ENCODE measurements at places on chromosomes 13 and 19. TPM values are rescaled to one million over a fixed set of nuclear protein-coding genes. Genes with fewer than 3 reads are reported as not detected.

DNA sequence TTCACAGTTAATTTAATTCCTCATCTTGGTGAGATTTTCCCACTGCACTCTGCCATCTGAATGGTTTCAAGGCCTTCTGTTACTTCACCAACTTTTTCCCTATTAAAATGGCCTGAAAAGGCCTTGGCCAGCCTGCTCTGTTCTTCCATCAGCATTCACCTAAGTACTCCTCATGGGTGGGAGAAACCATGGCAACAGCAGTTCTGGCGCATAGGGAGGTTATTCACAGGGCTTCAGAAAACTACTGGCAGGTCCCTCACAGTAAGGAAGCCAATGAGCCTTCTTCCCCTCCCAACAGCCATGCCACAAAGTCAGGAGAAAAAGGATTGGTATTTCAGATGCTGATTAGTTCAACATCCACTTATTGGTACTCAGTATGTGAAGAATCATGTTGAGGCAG lies 17.2 kb upstream of the GJB2 start:
- no peak for DNase-seq

GRCh38 chr13:77810430-77810829 lies 108.2 kb downstream of the EDNRB start:
- no peak for DNase-seq

DNA sequence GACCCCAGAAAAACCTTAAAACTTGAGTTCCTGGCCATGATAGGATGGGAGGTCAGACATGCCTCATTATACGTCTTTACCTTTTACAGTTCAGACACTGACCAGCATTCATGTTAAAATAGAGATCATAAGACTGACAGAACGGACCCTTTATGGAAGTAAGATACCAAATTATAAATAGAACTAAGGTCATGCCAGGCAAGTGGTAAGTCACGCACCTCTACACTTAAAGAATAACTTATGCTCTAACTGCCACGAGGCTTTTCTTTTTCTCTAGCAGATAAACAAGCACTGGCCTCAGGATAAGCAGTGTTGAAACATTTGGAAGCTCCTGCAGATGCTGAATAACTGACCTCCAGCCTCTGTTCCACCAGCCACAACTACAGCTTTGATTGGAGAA lies 28.4 kb downstream of the GPR42 start:
- no peak for DNase-seq

GRCh38 chr19:57719901-57720519 lies 7.4 kb downstream of the ZNF671 start:
- DNase-seq: no peak

DNA sequence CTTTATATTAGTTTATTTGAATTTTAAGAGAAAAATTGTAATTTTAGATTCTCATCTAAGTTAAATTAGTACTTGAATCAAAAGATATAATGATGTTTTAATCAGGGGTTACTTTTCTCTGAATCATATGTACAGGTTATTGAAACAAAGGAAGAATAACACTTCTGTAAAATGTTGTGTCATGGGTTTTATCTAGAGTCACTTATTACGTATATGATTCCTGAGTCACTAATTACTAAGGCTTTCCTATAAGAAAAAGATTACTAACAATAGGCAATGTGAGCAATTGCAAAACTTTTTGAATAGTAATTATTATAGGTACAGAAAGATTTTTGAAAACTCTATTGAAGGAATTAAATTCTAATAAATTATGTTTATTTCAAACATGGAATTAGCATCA lies 99.2 kb upstream of the KLF5 start:
- DNase-seq: no peak

GRCh38 chr13:42266473-42266872 lies 5.5 kb upstream of the AKAP11 start:
- DNase-seq: no peak

DNA sequence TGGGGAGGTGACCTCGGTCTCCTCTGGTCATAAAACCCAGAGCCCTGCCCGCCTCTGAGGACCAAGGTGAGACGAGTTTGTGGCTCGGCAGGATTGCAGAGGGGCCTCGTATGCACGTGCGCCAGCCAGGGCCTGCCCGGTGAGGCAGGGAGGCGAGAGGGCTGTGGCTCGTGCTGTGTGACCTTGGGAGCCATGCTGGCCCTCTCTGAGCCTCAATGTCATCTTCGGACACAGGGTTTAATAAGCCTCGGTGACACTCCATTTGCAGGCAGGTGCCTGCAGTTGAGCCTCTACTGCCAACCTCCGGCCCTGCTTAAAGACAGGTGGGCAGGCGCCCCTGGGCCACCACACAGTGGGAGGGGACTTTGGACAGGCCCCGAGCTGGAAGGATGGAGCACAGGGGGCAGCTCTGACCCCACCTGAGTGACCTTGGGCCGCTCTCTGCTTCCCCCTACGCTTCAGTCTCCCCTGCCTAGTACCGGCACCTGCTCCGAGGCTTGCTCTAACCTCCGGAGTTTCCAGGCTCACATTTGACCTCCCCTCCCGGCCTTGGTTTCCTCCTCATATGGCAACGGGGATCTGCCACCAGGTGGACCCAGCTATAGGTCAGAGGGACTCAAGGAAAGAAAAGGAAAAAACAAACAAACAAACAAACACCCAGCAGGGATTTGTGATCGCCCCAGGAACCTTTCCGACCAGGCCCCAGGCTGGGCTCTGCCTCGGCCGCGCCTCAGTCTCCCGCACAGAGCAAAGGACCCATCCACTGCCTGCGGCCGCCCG lies 3.1 kb downstream of the ZBTB7A start:
- DNase-seq: no peak

- DNase-seq: no peak
Measured at GRCh38 chr13:107003911-107004310, 436.0 kb upstream of the ARGLU1 start.

DNA sequence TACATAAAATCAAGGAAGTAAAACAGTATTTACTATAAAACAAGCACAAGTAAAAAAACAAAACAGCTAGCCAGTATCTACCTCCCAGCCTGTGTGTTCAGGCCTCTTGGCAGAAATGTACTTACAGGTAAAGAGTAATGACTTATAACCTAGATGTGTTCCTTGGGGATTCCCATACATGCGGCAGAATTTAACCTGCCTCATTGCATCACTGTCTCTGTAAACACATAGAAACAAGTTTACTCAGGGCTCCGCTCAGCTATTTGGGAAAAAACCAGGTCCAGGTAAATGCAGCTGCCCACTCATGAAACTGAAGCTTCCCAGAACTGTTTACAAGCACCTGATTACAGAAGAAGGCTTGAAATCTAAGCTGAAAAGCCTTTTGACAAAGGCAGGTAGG lies 50.7 kb upstream of the SERP2 start:
- no peak for DNase-seq

DNA sequence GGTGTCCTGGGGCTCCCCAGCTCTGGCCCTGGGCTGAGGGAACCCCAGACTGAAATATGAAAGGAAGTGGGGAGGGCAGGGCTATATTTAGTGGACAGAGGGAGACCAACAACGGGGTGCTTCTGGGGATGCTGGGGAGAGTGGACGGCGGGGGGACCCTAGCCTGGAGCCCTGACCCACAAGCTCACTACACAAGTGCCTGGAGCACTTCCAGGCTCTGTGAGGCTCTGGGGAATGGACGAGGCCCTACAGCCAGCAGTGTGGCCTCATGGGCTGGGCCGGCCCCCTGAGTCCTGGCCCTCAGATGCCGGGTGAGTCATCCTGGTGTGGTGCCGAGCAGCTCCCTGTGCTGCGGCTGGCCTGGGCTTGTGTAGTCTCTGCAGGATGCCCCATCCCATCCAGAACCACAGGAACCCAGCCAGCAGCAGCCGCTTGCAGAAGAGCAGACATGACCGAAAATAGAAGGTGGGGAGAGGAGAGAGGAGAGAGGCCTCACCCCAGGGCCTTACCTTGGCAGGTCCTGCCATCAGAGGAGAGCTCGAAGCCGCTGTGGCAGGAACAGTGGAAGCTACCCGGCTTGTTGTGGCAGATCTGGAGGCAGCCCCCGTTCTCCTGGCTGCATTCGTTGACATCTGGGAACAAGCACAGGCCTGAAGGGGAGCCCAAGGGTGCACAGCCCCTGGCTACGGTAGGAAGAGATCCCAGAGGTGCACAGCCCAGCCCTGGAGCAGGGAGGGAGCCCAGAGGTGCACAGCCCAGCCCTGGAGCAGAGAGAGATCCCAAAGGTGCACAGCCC lies 26.1 kb downstream of the GAS6 start:
- peak; percentile 98 for DNase-seq

DNA sequence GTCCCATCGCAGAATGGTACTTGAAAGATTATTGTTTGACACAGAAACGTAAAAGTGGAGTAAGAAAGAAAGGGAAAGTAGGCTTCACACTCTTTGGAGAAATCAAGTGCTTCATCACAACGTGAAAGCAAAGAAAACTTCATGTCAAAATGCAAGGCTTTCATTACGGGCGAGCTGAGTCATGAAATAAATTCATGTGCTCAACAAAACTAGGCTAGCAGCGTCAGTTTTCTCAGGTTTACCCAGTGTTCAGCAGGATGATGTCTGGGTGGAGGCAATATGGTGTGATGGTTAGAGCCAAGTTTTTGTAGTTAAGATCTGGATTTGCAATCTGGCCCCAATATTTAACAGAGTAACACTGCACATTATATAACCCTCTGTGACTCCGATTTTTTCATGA lies 128.0 kb downstream of the TRPC4 start:
- no peak for DNase-seq

- DNase-seq: peak; percentile 57
Measured at GRCh38 chr19:18502246-18502637, 19.6 kb downstream of the ELL start.

DNA sequence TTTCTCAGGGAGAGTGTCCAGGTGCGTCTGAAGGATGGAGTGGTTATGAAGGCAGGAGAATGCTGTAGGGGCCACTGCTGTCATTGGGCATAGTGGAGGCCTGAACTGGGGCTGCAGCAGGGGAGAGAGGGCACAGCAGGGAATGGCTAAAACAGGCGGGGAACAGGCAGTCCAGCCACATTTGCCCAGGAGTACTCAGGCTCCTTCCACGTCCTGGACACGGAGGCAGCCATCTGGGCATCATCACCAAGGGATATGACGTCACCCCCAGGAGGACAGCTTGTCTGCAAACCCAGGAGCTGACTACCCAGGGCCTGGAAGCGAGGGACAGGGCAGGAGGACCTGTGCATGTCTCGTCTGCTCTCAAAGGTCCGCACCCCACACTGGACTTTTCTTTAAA lies 22.2 kb downstream of the VSTM2B start:
- DNase-seq: no peak

DNA sequence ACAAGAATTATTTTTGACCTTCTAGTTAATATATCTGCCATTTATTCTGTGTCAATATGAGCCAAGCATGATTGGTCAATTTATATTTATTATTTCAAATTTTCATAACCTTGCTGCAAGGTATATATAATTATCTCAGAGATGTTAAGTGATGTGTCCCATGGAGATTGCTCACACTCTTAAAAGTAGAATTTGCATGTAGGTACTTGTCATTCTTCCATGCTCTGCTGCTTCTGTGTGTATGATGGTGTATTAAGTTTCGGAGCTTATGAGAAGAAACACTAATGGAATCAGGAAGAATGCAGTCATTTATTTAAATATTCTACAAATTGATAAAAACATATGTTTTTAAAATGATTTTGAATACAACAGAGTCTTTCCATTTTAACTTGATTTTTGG lies 586.8 kb upstream of the MIR17HG start:
- no peak for DNase-seq

The KLF1 gene
- total RNA-seq: not detected

The CYP4F8 gene
- total RNA-seq: not detected

The CYP2F1 gene
- total RNA-seq: not detected

The BTBD2 gene
- 62.9 TPM for total RNA-seq

The TEX29 gene
- total RNA-seq: not detected

The CCDC8 gene
- 47.0 TPM for total RNA-seq

The TRAPPC5 gene
- total RNA-seq: 96.1 TPM

The ELSPBP1 gene
- not detected for total RNA-seq

The PEAK3 gene
- total RNA-seq: 3.1 TPM

Measured in right cardiac atrium (tissue), 5 donors.